ENCODE measurements at places on chromosomes 1 and 21. TPM values are rescaled to one million over a fixed set of nuclear protein-coding genes. Genes with fewer than 3 reads are reported as not detected.

GRCh38 chr1:182035097-182035770 is 26.3 kb downstream of the ZNF648 start:
- no peak overlapping the region for H3K27ac ChIP-seq
- DNase-seq, result no peak
- H3K36me3 ChIP-seq, result no peaks in the 10 kb centered on the region
- H3K4me1 ChIP-seq, result no peaks in the 10 kb centered on the region
- H3K27me3 ChIP-seq, result no peaks in the 10 kb centered on the region

The DIO1 gene
- total RNA-seq, result 8.2 TPM

- H3K4me3 ChIP-seq, result no peak overlapping the region
- no peak for DNase-seq
- H3K36me3 ChIP-seq, result no peaks in the 10 kb centered on the region
- H3K27me3 ChIP-seq, result no peaks in the 10 kb centered on the region
- H3K4me1 ChIP-seq, result no peaks in the 10 kb centered on the region
Measured at GRCh38 chr1:201939148-201939547, 7.2 kb downstream of the LMOD1 start.

- H3K36me3 ChIP-seq, result no peaks in the 10 kb centered on the region
- H3K4me1 ChIP-seq, result no peaks in the 10 kb centered on the region
- DNase-seq, result no peak
- H3K27ac ChIP-seq, result no peak overlapping the region
- H3K27me3 ChIP-seq, result no peaks in the 10 kb centered on the region
- H3K4me3 ChIP-seq, result no peak overlapping the region
Measured at GRCh38 chr1:168832661-168833060, 103.7 kb upstream of the DPT start.

The FAM131C gene
- total RNA-seq, result not detected
